ENCODE measurements at places on chromosomes 11 and 22.

DNA sequence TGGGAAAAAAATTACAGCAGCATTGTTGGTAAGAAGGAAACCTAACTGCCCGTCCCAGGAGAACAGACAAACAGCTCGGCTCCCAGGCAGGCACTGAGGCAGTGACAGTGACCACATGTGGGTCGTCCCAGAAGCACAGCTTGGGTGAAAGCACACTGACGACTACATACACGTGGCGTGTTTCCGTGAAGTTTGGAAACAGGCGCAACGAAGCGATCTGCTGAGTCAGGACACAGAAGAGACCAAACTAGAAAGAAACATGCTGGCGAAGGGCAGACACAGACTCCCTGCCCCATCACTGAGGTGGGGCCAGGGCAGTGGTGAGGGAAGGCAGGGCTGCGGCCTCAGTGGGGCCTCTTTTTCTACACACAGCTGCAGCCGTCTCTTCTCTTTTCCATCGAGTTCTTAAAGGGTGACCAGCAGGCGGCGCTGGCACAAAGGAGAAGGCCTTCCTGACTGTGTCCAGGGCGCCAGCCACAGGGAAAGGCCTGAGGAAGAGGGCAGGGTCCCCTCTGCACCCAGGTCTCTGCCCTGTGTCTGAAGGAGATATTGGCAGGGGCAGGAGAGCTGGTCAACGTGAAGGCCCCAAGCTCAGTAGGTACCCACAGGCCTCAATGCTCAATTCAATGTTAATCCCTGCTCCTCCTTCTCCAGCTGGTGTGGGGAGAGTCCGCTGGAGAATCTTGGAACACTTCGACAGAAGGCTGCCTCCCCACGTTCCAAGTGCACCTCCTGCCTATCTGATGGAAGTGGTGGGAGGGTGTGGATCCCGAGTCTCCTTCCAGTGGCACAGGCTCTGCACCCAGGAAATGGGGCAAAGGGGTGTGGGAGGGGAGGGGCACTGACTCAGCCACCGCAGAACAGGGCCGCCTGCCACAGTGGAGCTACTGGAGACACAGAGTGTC, 19.9 kb downstream of the CARS1 start:
- DNase-seq: peak; percentile 80

- peak; percentile 37 for DNase-seq
These were observed 1021.2 kb downstream of the TBC1D22A start for GRCh38 chr22:47783433-47784366.

GRCh38 chr11:117678658-117679406, 118.2 kb downstream of the DSCAML1 start:
- DNase-seq: no peak

GRCh38 chr11:8164746-8165145, 4.1 kb downstream of the RIC3 start:
- DNase-seq: no peak

- no peak for DNase-seq
These were observed 10.1 kb downstream of the POLR3H start for GRCh38 chr22:41534219-41534618.

DNA sequence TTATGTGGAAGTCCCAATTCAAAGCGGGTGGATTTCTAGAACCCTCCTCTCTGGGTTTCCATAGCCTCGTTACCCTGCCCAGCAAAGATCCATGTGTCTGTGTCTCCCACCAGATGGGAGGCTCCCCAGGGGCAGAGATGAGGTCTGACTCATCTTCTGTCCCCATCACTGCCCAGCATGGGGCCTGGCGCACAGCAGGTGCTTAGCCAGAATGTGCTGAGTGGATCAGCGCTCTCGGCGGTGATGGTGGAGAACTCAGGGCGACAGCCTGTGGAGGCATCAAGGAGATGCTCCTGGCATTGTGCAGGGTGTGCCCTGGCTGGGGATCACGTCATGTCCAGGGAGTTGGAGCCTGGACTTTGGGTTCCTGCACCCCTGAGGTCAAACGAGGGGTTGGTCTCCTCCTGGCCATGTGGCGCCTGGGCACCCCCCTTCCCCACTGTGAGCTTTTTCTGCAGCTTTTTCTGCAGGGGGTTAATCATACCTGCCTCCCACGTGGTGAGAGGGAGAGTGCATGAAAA, 46.1 kb upstream of the RFPL3 start:
- peak; percentile 33 for DNase-seq

- peak; percentile 56 for DNase-seq
These were observed 216.7 kb upstream of the ANO5 start for GRCh38 chr11:21976210-21976609.

DNA sequence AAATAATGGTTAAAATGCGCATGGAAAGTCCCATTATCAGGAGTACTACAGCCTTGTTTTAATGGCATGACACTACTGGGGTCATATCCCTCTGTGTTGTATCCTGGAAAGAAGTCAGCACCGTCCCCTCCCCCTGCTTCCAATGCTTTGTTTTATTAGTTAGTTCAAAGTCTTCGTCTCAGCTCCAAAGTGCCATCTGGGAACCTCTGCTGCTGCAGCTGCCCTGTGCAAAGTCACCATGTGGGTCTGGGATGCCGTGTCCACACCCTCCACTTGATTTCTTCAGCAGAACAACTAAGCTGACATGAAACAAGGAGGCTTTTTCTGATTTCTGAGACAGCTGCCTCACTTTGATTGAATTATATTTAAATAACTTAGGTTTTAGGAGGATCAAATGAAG, 29.5 kb upstream of the NCAM1 start:
- no peak for DNase-seq

- no peak for DNase-seq
These were observed 251.4 kb downstream of the DDX10 start for GRCh38 chr11:108916290-108916689.

- DNase-seq: no peak
These were observed 24.7 kb downstream of the GNAZ start for GRCh38 chr22:23094695-23095681.

GRCh38 chr11:995044-995751, 41.3 kb downstream of the MUC6 start:
- DNase-seq: no peak

GRCh38 chr11:128765571-128766549, 72.0 kb downstream of the FLI1 start:
- DNase-seq: no peak

GRCh38 chr11:22681281-22681812, 14.9 kb downstream of the GAS2 start:
- no peak for DNase-seq

DNA sequence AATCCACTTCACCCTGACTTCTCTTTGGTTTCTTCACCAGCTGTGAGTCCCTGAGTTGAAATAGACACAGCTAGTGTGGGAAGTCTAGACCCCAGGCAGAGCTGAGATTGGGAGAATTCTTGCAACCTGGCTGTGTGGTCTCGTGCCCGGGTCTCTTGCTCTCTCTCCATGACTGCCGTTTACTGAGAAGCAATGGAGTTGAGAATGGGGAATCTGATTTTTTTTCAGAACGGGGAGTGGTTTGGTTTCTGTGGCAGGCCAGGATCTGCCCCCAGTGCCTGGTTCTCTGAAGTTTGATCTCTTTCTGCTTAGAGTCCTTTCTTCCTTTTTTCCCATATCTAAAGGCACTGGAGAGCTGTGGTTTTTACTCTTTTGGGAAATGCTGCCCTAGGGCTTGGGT, 1.5 kb downstream of the SIDT2 start:
- peak; percentile 51 for DNase-seq

DNA sequence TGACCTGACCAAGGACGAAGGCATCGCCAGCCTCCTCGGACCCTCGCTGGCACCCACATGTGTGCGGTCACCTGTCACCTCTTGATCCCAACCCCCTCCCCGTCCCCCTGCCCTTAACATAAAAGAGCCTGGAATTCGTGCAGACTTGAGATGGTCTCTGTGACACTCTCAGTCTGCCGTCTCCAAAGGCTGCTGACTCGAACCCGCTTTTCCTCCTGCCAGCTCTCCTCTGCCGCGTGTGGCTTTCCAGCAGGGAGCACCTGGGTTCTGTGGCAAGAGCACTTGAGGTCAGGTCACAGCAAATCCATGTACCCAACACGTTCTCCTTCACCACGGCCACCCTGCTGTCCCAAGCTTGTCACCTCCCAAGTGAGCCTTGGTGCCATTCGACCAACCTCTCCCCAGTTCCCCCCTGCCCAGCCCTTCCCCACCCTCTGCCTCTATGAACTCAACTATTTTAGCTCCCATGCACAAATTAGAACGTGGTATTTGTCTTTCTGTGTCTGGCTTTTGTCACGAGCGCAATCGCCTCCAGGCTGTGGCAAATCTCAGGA, 207.6 kb downstream of the BRD1 start:
- no peak for DNase-seq

GRCh38 chr11:33263549-33263948, 6.4 kb downstream of the HIPK3 start:
- no peak for DNase-seq

DNA sequence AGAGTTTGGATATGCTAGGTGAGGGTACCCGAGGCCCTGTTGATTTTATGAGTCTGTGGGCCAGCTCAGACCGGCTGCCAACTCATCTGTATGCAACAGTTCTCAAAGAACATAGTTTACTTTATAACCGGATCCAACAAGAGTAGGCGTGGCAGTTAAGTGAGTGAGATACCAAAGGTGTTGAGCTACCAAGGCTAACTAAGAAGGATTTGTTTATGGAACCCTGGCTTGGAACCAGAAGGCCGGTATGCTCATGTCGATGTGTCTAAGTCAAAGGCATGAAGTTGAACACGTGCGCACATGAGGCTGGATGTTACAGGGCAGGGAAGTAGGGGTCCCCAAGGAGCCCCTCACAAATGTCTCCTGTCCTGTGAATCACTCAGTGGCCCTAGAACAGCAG, at the start of gene KCNJ1:
Gene KCNJ1 (minus strand): TSS at position 20 of the 400 bp plus-strand sequence. CDS start 27,053 bp downstream, outside the sequence.
- DNase-seq: no peak

DNA sequence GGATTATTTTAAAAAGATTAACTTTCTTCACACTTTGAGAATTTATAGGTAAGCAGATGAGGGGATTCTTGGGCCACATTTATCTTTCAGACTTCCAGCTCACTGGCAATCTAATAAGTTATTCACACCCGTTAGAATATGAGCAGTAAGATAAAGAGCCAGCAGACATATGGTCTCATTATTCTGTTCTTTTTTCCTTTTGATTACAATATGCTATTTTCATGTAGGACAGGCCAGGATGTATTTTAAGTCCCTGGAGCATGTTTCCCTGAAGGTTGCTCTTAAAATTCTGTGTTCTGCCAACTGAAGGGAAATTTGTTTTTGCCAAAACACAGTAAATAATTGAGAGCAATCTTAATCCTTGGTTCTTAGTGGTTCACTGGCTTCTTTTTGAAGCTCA, 22.2 kb downstream of the PDHX start:
- no peak for DNase-seq

DNA sequence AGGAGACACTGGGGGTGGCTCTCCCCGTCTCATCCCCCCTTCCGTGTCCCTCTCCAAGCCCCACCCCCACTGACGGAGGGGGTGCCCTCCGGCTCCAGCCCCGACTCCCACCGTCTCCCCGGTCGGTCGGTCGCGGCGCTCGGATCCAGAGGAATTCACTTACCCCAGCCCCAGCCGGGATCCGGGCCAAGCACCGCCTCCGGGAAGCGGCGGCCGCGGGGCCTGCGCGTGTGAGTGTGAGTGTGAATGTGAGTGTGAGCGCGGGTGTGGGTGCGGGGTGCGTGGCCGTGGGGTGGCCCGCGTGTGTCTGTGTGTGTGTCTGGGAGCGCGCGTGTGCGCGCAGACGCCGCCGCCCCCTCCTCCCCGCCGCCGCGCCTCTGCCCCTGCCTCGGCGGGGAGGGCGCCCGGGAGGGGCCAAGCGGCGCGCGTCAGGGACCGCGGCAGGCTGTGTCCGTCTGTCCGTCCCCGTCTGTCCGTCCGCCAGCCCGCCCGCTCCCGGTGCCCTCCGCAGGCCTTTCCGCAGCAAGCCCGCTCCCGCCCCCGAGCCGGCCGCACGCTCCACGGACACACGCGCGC, at the start of gene ELFN2:
Gene ELFN2 (minus strand): TSS at position 345 of the 576 bp plus-strand sequence. CDS start 51,945 bp downstream, outside the sequence.
- no peak for DNase-seq

DNA sequence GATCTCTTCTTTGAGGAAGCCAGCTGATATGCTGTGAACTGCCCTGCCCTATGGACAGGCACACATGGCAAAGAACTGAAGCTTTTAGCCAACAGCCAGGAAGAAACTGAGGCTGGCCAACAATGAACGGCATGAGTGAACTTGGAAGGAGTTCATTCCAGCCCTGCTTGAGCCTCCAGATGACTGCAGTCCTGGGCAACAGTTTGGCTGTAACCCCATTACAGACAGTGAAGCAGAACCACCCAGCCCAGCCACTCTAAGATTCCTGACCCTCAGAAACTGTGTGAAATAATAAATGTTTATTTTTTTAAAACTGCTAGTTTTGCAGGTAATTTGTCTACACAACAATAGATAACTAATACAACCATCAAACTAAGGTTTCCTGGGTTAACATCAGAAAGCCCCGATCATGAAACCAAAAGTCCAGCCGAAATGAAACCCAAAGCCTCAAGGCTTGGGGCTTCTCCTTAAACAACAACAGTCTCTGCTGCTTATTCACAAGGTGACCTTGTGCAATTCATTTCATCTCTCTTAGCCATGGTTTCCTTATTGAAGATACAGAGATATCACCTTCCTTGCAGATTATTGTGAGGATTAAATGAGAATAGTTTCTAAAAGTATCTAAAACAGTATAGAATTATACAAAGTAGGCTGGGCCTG, 31.4 kb downstream of the PAK1 start:
- no peak for DNase-seq

DNA sequence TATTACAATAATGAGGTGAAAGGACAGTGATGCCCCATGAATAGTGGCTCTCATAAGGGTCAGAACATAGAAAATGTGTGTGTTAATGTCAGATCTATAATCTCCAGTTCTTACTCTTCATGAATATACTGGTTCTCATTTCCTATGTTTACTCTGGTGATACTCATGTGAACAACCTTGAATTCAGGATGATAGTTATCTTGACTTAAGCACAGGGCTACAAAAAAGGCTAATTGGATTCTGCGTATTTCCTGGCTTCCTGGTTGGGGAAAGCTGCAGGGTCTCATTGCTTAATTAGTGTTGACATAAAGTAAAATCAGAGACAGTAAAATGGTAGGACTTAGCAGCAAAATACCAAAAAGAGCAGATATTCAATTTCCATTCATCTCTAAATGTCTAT, 1316.8 kb upstream of the RAG2 start:
- DNase-seq: no peak

GRCh38 chr11:73229896-73230875, 12.1 kb downstream of the P2RY2 start:
- peak; percentile 45 for DNase-seq

GRCh38 chr11:106785913-106786650, 232.2 kb downstream of the GUCY1A2 start:
- no peak for DNase-seq

Measured in islet precursor cell (in vitro differentiated cells).